ENCODE measurements at places on chromosomes 3 and 15. TPM values are rescaled to one million over a fixed set of nuclear protein-coding genes. Genes with fewer than 3 reads are reported as not detected.

INSYN1 gene
- total RNA-seq, result 0.56 TPM

PSTPIP1 gene
- 0.09 TPM for total RNA-seq

P2RY13 gene
- not detected for total RNA-seq

UBA7 gene
- total RNA-seq, result 14.2 TPM

OSBPL10 gene
- total RNA-seq, result 14.7 TPM

ATP13A5 gene
- total RNA-seq, result not detected

PLSCR5 gene
- total RNA-seq, result not detected

CNTN4 gene
- total RNA-seq, result under 0.01 TPM

CDCP1 gene
- 5.1 TPM for total RNA-seq

KBTBD8 gene
- total RNA-seq, result 3.5 TPM
